WTC11 (cell line): ENCODE measurements at places on chromosomes 3 and 15. TPM values are rescaled to one million over a fixed set of nuclear protein-coding genes. Genes with fewer than 3 reads are reported as not detected.

DNA sequence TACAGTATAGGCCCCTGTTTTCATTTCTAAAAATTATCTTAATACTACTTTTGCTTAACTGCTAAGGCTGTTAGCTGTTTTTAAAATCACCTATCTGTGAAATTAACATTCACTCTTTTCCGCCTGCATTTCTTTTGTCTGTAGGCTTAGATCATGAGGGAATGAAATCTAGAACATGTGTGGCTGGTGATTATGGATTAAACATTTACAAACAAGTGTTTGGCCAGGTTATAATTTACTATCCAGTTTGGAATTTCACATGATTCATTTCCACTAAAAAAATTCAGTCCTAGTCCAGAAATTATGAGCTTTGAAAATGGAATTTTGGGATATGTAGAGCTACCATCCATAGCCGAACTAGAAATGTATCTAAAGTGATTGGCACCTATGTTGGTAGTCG lies 39.1 kb downstream of the GOLM2 start:
- DNase-seq, result no peak

DNA sequence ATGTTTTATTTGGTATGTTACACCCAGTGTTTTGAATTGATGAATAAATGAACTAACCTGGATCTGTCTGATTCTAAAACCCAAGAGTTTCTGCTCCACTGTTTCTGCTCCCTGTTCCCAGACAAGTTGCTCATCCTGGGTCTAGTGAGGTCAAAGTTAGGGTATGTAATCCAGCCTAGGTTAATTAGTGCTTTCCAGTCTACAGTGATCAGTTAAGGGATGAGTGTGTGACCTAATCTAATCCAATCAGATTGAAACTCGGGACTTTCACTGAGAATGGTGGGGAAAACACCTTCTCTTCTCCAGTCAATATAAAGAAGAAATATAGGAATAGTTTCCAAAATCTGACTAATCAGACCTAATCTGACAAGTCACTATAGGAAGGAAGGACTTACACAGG lies 27.8 kb upstream of the RHCG start:
- no peak for DNase-seq

DNA sequence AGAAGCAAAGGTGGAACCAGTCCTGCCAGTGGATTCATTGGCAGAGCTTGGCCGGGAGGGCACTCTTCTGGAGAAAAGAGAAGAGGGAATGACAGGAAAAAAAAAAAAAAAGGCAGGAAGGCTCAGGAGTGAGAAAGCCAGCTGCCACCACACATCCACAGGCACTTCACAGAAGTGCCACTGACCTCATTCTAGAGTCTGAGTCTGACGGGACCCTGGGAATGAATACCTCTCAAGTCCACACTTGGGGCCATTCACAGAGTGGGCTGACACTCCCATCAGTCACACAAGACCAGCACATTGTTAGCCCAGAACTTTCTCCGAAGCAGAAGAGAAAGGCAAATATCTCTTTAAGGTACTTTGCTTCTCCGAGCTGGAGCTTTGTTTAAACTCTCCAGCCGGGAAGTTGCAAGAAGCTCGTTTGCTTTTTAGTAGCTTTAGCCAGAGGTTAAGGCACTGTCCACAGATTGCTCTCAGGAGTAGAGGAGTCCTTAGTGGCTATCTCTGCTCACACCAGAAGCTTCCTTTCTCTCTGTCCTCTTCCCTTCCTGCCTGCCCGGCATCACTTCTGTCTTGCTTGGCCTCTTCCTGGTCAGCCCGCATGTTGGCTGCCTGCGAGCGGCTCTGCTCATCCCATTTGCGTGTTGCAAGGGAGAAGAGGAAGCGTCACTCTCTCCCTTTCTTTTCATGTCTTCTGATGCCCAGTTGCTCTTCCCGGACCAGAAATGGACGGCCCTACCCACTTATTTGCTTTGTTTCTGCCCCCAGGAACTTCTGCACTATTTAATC lies 53.8 kb downstream of the CMTM6 start:
- DNase-seq, result no peak

DNA sequence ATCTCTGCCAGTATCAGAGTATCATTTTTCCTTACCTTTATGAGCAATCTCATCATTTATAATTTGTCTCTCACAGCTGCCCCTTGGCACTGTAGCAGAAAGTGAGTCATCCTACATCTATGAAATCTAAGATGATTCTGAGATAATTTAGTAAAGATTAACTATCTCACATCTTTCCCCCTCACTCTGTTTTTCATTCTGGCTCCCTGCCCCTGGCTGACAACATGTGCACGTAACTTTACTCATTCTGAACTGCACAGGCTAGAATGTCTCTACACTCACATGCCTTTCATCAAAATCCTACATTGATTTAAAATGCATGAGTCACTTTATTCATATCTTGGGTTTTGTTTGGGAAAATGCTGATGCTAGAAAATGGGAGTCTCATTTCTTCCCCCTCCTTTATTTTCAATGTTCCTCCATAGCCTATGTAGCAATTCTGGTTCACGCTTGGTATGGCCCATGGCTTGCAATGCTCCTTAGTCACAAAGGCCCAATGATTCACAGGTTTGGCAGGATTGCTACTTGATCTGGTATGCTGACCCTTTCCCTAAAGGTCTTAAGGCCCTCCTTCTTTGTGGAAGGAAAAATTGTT lies 838.5 kb downstream of the TUSC7 start:
- DNase-seq, result no peak

GRCh38 chr15:47811172-47811571 lies 93.9 kb downstream of the SEMA6D start:
- DNase-seq, result no peak

GRCh38 chr15:24761704-24762302 lies 86.2 kb downstream of the NPAP1 start:
- no peak for DNase-seq

DNA sequence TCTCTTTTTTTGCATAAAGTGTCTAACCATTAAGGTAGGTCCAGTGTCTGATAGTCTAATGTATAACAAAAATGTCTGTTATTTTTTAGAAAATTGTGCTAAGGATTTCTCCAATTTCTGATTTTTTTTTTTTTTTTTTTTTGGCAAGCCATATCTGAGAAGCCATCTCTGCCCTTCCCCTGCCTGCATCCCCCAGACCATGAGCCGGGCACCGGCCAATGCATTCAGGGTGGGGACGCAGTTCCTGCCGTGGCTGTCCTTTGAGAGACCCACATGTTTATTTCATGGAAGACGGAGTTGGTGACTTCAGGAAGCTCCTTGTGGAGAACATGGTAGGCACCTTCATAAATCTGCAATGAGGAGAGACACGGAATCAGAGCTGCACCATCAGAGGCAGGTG lies 19.2 kb downstream of the ABTB1 start:
- no peak for DNase-seq

- DNase-seq, result no peak
Observed at GRCh38 chr3:108459225-108459624, 51.2 kb downstream of the MYH15 start.

Gene ANKUB1
- not detected in 3 replicates for total RNA-seq

Gene ZBED2
- total RNA-seq, result 0.07 to 0.16 TPM (median 0.09 TPM) in 3 replicates

Gene MESP1
- 0.32 to 0.50 TPM (median 0.41 TPM) in 3 replicates for total RNA-seq

Gene PDE12
- 16.2 to 16.9 TPM (median 16.4 TPM) in 3 replicates for total RNA-seq

Gene SLC12A8
- 7.5 to 10.3 TPM (median 9.1 TPM) in 3 replicates for total RNA-seq
